ENCODE measurements at places on chromosomes 1 and 21.

- DNase-seq: no peak
These were observed 25.4 kb downstream of the MDM4 start for GRCh38 chr1:204541626-204542025.

GRCh38 chr1:74522148-74522547 is 9.7 kb upstream of the LRRC53 start:
- DNase-seq: no peak

DNA sequence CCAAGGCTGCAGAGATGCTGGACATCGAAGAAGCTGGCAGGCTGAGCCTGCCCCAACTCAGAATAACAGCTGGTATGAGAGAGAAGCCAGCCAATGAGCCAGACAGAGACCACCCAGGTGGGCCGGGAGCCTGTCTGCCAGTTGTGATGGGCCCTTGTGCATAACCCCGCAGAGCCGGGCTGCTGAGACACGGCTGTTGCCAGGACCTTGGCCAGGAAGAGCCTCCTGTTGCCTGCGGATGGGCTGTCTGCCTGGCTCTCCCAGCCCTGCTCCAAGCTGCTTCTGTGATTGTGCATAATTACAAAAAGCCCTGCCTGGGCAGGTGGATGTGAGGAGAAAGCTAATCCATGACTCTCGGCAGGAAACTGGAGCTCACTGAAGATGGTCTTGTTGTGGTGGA is 126.5 kb downstream of the CAPN8 start:
- DNase-seq: no peak

DNA sequence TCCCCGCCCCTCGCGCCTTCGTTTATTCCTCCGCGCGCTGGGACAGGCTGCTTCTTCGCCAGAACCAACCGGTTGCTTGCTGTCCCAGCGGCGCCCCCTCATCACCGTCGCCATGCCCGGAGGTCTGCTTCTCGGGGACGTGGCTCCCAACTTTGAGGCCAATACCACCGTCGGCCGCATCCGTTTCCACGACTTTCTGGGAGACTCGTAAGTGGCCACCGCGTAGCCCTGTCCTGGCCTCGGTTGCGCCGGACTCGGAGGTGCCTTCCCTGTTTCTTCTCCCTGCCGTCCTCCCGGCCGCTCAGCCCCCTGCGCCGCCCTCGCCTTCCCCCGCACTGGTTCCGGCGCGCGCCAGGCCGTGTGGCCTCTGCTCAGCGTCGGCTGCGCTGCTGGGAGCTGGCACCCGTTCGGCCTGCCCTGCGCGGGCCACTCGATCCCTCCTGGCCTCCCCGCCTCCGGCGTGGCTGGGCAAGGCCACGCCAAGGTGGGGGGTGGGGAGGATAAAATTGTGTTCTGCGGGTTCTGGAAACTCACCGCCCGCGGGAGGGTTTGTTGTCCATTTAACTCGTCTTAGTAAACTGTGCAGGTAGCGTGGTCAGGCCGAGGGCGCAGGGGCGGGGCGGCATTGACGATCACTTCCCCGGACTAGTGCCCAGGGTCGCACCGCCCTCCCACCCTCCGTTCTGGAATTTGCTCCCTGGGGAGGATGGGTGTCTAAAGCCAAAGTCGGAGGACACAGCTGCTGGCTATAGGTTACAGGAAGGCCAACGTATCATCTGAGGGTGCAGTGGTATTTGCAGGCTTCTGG is at the start of gene PRDX6:
PRDX6 (plus strand) TSS at position 50 of the 808 bp plus-strand sequence; CDS start at position 113, 63 bp downstream.
- DNase-seq: peak; percentile 59

DNA sequence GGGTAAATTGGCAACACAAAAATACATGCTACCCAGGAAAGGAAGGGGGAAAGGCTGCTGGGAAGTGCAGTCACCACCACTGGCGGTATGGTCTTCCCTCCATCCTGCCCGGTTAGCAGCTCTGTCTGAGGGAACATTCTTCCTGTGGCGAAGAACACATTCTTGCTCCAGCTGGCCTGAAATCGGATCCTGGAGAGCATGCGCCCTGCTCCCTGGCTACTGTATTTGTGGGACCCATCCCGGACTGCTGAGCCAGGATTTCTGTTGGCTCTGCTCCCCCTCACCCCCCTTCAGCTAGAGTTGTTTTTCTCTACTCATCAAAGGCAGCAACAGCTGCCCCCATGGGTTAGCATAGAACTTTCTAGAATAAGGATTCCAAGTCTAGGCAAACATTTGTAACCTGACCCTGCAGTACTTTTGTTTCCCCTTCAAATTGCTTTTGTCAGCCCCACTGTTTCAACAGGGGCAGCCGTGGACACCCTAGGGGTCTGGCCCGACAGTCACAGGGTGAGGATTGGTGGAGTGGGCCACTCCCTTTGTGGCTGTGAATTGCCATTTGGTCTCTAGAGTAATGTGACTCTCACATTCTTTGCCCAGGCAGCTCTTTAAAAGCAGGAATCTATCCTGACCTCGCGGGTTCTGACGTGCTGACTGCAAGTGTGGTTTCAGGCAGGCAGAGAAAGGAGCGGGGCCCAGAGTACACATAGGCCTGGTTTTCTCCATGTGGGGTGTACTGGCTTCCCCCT is 157.7 kb downstream of the TOMM20 start:
- DNase-seq: peak; percentile 67

GRCh38 chr1:68919075-68919474 is 422.2 kb upstream of the DEPDC1 start:
- DNase-seq: no peak

- no peak for DNase-seq
These were observed 308.3 kb upstream of the AJAP1 start for GRCh38 chr1:4346131-4346530.

- DNase-seq: no peak
These were observed 94.4 kb downstream of the BARHL2 start for GRCh38 chr1:90622666-90623065.

DNA sequence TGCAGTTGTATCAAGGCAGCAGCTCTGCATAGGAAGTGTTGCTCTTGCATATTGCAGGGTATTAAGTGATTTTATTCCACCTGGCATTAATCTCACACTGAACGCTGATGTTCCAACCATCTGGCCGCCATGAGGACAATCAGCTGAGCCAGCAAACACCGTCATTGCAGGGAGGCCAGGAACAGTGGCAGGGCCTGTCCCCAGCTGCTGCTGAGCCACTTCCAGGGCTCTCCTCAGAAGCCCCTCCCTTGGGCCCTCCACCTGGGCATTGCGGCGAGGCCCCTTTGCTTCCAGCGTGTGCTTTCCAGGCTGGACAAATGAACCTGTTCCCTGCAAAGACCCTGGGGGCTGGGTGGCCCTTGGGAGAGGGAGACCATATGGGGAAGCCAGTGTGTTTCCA is 171.6 kb upstream of the C1orf174 start:
- DNase-seq: no peak

DNA sequence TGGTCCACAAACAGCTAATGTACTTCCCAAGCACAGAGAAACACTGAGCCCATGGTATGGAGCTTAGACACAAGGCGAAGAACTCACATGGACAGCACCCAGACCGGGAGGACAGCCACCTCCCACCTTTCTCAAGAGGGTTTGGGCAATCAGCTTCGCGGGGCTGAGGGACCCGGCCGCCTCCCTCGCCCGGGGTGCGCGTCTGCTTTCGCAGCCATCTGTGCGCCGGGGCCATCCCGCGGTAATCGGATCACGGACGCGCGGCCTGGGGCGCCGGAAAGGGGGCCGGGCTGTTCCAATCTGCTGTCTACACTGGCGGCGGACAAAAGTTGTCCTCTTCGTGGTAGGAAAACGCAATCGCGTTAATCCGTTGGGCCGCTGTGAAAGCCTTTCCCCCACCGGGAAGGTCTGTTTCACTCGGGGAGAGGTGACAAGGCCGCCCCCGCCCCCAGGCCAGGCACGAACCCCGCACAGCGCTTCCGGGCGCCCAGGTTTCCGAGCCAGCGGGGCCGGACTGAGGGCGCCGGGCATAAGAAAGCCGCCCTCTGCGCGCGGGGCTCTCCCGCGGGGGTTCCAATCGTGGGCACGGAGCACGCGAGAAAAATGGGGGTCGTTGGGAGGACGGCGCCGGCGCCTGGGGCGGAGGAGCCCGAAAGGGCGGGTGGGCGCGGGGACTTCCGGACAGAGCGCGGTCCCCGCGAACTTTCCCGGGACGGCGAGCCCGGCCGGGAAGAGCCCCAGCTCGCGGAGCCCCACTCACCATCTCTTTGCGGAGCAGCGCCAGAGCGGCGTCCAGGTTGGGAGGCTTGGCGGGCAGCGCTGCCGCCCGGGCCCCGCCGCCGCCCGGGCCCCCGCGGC is 664 bp downstream of the FAM89A start:
- DNase-seq: peak; percentile 35

DNA sequence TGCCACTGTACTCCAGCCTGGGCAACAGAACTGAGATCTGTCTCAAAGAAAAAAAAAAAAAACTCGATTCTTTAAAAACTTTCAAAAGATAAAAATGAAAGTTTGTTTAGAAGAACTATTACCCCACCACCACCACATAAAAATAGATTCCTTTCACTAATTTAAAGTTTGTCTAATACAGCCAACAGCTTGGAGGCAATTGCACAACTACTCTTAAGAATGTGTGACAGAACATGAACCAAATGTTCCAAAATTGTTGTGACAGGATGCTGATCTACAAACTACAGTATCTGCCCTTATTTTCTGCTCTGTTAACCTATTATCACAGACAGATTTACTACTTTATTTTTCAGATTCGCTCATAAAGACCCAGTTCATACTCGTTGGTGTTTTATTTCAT is 5.5 kb upstream of the TGFBR3 start:
- DNase-seq: no peak

- no peak for DNase-seq
These were observed 157.9 kb upstream of the BACE2 start for GRCh38 chr21:41010101-41010435.

GRCh38 chr1:97209381-97209957 is 487.9 kb downstream of the PTBP2 start:
- DNase-seq: no peak

DNA sequence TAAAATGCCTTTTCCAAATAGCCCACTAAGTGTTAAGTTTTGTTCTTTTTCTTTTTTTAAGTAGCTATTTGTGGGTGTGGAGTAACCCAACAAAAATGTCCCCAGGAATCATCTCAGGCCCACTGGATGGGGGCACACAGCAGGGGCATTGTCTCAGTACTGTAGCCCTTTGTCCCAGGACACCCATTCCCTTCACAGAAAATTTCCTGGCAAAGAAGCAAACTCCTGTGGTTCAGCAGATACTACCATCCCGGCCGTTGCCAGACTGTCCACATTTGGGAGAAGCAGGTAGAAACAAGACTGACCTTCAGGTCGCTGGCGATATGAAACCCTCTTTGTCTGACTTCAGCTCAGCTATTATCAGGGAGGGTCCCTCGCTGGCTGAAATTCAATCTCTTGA is 23.7 kb upstream of the SRRM1 start:
- no peak for DNase-seq

- no peak for DNase-seq
These were observed 115.1 kb downstream of the SLC30A10 start for GRCh38 chr1:219813294-219813693.

DNA sequence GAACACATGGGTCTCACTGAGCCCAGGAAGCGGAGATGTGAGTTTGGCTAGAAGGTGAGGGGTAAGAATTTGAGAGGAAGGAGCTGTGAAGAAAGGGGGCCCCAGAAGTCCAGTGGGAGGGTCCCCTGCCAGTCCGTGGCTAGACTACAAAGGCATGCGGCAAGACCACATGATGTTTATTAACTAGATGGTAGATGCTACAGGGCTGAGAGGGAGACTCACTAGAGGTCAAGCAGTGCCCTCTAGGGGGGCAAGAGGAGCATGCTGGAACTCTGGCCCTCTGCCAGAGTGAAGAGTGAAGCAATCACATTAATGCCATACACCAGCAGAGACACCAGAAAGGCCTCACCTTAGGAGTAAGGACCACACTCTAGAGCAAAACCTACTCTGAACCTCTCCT is 12.2 kb downstream of the KIAA0319L start:
- DNase-seq: peak; percentile 35

GRCh38 chr1:17215545-17215890 is 10.6 kb downstream of the PADI1 start:
- DNase-seq: no peak

DNA sequence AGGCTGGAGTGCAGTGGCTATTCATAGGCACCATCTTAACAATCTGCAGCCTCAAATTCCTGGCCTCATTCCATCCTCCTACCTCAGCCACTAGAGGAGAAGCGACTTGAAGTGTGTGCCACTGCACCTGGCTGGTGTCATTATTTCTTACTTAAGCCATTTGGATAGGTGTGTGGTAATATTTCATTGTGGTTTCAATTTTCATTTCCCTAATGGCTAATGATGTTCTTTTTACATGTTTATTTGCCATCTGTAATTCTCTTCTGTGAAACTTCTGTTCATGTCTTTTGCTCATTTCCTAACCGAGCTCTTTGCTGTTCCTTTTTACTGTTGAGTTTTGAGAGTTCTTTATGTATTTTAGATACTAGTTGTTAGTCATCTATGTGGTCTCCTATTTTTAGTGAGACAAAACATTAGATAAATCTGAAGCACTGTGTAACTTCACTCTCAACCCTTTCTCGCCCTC is 66.8 kb downstream of the SLC27A3 start:
- DNase-seq: no peak

GRCh38 chr1:226816576-226816975 is 53.8 kb upstream of the PSEN2 start:
- DNase-seq: no peak

GRCh38 chr21:29007135-29007534 is 12.0 kb downstream of the RWDD2B start:
- DNase-seq: no peak

GRCh38 chr1:232901255-232901654 is 49.2 kb upstream of the NTPCR start:
- no peak for DNase-seq

- no peak for DNase-seq
These were observed 1327.0 kb downstream of the BRINP3 start for GRCh38 chr1:189150624-189151023.

GRCh38 chr1:111756124-111756513 is 418 bp downstream of the DDX20 start:
- no peak for DNase-seq

DNA sequence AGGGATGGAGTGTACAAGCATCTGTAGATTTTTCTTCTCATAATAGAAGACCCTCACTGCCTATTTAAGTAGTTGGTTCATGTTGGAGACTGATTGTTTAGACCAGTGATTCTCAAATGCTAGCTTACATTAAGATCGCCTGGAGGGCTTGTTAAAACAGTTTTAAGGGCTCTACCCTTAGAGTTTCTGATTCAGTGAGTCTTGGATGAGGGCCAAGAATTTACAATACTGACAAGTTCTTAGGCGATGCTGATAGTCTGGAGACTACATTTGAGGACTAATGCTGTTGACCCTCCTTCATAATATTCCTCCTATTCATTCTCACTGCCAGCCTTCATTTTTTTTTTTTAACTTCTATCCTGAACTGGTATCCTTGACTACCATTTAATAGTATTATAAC is 15.2 kb upstream of the AGO3 start:
- no peak for DNase-seq

DNA sequence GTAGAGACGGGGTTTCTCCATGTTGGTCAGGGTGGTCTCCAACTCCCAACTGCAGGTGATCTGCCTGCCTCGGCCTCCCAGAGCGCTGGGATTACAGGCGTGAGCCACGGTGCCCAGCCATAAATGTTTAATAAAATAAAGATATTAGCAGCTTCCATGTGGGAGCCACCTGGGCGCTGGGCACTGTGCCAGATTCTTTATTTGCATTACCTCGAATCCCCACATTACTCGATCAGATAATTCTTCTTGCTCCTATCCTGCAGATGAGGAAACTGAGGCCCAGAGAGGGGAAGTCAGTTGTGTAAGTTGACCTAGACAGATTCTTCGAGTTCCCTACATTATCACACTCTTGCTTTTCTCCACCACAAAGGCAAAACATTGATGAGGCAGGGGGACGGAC is 24.9 kb upstream of the TENT5B start:
- DNase-seq: no peak

- no peak for DNase-seq
These were observed 7.6 kb downstream of the TENT5C start for GRCh38 chr1:117613249-117613968.

Data from transverse colon (tissue), 4 donors.